ENCODE measurements at places on chromosomes 13 and 19. TPM values are rescaled to one million over a fixed set of nuclear protein-coding genes. Genes with fewer than 3 reads are reported as not detected.

EDNRB gene
- polyA plus RNA-seq: 69.9 TPM

SIGLEC10 gene
- polyA plus RNA-seq: 1.7 TPM

ZC3H4 gene
- 36.5 TPM for polyA plus RNA-seq

ZNF569 gene
- polyA plus RNA-seq: 9.1 TPM

ZNF229 gene
- polyA plus RNA-seq: 16.5 TPM

PSG2 gene
- not detected for polyA plus RNA-seq

SERTAD1 gene
- 10.8 TPM for polyA plus RNA-seq

SELENOW gene
- 150 TPM for polyA plus RNA-seq

ZNF724 gene
- 5.3 TPM for polyA plus RNA-seq

MAP1S gene
- 43.6 TPM for polyA plus RNA-seq

SCN1B gene
- 1.5 TPM for polyA plus RNA-seq

CEACAM19 gene
- polyA plus RNA-seq: 24.3 TPM

RFPL4AL1 gene
- not detected for polyA plus RNA-seq

DAND5 gene
- polyA plus RNA-seq: 0.22 TPM

ZNF136 gene
- polyA plus RNA-seq: 17.1 TPM

LAIR2 gene
- not detected for polyA plus RNA-seq

CBARP gene
- 2.0 TPM for polyA plus RNA-seq

GFY gene
- not detected for polyA plus RNA-seq

SIGLEC12 gene
- polyA plus RNA-seq: not detected

PDS5B gene
- 64.3 TPM for polyA plus RNA-seq

LRFN3 gene
- polyA plus RNA-seq: 11.8 TPM

GZMM gene
- 0.14 TPM for polyA plus RNA-seq

KIR2DL3 gene
- polyA plus RNA-seq: not detected
